ENCODE measurements at places on chromosomes 4 and X. TPM values are rescaled to one million over a fixed set of nuclear protein-coding genes. Genes with fewer than 3 reads are reported as not detected.

The OFD1 gene
- 18.9 TPM for total RNA-seq

The ZNF595 gene
- total RNA-seq = 14.3 TPM

The PNMA5 gene
- total RNA-seq = not detected

The SLIT2 gene
- 1.1 TPM for total RNA-seq

The PDE6B gene
- total RNA-seq = 0.15 TPM

The FRG2 gene
- not detected for total RNA-seq

The TSPAN6 gene
- 20.1 TPM for total RNA-seq

The CXorf58 gene
- total RNA-seq = not detected

The KIT gene
- 42.2 TPM for total RNA-seq
